PC-9 (cell line): ENCODE measurements at places on chromosomes 11 and 22. TPM values are rescaled to one million over a fixed set of nuclear protein-coding genes. Genes with fewer than 3 reads are reported as not detected.

- peak overlapping the region; percentile 97 for H3K4me3 ChIP-seq
- H3K27me3 ChIP-seq = no peaks in the 10 kb centered on the region
- no peak overlapping the region for H3K27ac ChIP-seq
- no peaks in the 10 kb centered on the region; the same call in 1 of the 2 replicates for H3K36me3 ChIP-seq
- DNase-seq = no peak
- H3K4me1 ChIP-seq = peaks cover 13% of the 10 kb centered on the region
Observed at GRCh38 chr22:23749841-23750301, 1.0 kb downstream of the ZNF70 start.

GRCh38 chr22:30416403-30416802 is 9.2 kb upstream of the MTFP1 start:
- peaks cover 51% of the 10 kb centered on the region for H3K4me1 ChIP-seq
- no peaks in the 10 kb centered on the region for H3K27me3 ChIP-seq
- no peak for DNase-seq
- peak overlapping the region; percentile 40 for H3K27ac ChIP-seq
- H3K36me3 ChIP-seq = peaks cover 64% of the 10 kb centered on the region
- H3K4me3 ChIP-seq = no peak overlapping the region

DNA sequence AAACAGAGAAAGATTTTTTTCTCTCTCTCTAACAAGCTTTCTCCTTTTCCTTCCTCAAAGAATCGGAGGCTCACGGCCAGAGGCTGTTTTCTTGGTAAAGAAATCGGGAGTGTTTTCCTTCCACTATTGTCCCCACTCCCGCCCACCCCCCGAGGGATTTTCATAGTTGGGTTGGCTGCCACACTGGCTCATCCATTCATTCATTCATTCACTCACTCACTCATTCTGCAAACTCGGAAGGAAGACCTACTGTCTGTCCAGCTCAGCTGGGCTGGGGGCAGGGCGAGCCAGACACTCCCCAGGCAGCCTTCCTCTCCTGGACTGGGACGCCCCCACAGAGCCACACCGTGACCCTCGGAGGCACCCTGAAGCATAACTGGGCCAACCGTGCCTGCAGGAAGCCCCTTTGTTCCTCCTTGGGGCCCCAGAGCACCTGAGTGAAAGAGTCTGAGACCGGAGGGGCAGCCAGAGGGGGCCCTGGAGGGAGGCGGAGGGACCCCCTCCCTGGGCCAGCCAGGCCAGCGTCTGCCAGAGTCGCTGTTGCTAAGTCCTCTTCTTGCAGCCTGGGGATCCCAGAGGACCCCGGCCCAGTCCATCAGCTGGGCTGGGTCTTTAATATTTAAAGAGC is 17.0 kb downstream of the CDKN1C start:
- no peak overlapping the region for H3K4me3 ChIP-seq
- no peaks in the 10 kb centered on the region for H3K4me1 ChIP-seq

DNA sequence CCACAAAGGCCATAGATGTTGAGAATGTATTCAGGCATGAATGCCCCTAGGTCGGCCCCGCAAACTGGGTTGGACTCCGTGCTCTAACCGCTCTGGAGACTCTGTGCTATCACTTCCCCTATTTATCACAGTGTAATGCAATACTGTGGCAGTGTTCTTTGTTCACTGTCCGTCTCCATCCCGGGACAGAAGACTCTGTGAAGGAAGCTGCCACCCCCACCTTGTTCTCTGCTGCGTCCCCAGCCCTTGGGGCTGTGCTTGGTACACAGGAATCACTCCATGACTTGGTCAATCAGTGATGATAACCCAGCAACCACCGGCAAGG is 57.6 kb downstream of the TSPAN18 start:
- no peaks in the 10 kb centered on the region for H3K36me3 ChIP-seq
- DNase-seq = no peak
- H3K4me3 ChIP-seq = no peak overlapping the region
- H3K27me3 ChIP-seq = peaks cover 56% of the 10 kb centered on the region
- no peak overlapping the region for H3K27ac ChIP-seq

DNA sequence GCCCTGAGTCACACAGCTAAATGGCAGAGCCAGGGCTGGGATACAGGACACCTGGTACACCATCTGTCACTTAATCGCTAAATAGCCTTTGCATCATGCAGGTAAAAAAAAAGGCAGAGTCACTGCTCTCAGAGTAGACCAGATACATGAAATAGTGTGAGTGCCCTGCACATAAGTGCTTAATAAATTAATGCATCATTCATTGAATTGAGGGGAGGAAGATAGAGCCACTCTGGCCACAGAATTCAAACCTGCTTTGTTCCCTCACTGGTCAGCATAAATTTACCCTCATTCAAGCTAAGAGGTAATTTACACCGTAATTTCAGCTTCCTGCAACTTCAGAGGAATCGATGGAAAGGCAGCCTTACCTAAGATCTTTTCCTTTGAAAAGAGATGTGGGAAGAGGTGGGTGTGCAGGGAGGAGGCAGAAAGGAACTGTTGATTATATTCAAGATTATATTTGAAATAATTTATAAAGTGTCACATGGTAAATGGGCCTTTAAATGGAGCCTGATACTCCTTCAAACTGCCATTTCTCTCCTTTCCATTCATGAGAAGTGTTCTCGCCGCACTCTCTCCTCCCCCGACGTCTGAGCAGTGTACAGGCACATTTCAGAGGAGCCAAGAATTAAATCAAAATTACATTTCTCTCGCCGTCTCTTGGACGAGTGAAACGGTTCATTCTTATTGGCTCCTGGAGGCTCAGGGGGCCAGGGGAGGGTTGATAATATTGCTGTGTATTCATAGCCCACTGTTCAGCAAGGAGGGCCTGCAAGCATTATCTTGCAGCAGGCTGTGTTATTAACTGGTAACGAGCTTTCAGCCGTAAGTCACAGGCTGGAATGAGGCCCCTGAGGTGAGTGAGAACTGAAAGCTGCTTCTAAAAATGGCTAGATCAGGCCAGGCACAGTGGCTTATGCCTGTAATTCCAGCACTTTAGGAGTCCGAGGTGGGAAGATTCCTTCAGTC is 52.2 kb upstream of the HMGXB4 start:
- H3K4me3 ChIP-seq = no peak overlapping the region
- H3K27ac ChIP-seq = no peak overlapping the region
- no peaks in the 10 kb centered on the region for H3K36me3 ChIP-seq

DNA sequence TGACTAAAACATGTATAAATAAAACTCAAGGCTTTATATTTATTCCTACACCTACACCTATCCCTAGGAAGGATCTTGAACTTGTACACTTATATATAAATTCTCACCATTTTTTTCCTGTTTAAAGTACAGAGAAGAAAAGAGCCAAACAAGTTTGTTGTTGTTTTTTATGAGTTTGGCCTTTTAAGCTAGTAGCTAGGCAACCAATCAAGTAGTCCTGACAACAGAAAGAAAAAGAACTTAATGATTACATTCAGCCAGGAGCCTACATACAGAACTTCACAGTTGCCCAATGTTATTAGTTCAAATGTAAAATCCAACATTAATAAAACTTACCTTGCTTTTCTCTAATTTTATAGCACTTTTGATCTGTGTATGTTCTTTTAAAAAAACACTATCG is 316.2 kb downstream of the SOX6 start:
- no peak overlapping the region for H3K27ac ChIP-seq
- H3K4me1 ChIP-seq = no peaks in the 10 kb centered on the region
- no peaks in the 10 kb centered on the region for H3K27me3 ChIP-seq
- no peaks in the 10 kb centered on the region for H3K36me3 ChIP-seq
- no peak overlapping the region for H3K4me3 ChIP-seq
- no peak for DNase-seq

- no peak overlapping the region for H3K4me3 ChIP-seq
- peak; percentile 51 for DNase-seq
- H3K36me3 ChIP-seq = no peaks in the 10 kb centered on the region
- H3K4me1 ChIP-seq = no peaks in the 10 kb centered on the region
- H3K27me3 ChIP-seq = no peaks in the 10 kb centered on the region
Observed at GRCh38 chr11:85595285-85595884, 31.8 kb downstream of the DLG2 start.

DNA sequence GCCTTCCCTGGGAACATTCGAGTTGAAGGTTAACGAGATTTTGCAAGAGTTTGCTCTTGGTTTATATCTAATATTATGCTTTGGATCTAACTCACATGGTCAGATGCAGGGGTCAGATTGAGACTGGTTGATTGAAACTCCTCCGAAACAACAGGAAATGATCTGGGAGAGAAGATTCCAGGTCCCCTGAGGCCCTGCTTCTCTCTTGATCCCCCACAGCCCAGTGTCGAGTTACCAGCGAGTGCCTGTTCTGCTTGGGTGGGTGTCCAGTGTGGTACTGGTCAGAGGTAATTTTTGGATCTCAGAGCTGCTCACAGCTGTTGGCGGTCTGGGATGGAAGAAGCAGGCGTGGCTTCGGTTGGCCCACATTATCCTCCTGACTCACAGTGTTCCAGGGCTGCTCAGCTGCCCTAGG is 9.2 kb downstream of the FBLN1 start:
- H3K27ac ChIP-seq = no peak overlapping the region
- no peak for DNase-seq
- H3K4me1 ChIP-seq = peaks cover 43% of the 10 kb centered on the region
- H3K27me3 ChIP-seq = no peaks in the 10 kb centered on the region

GRCh38 chr11:68010090-68011041 is at the start of gene ALDH3B1:
TSS of gene ALDH3B1 (plus strand) at chr11:68010327. CDS start at chr11:68015298, 4,971 bp downstream.
- peak; percentile 98 for DNase-seq
- no peaks in the 10 kb centered on the region for H3K27me3 ChIP-seq
- peaks cover 69% of the 10 kb centered on the region for H3K4me1 ChIP-seq
- H3K4me3 ChIP-seq = peak within 1 kb of the TSS; percentile 59
- no peaks in the 10 kb centered on the region for H3K36me3 ChIP-seq

DNA sequence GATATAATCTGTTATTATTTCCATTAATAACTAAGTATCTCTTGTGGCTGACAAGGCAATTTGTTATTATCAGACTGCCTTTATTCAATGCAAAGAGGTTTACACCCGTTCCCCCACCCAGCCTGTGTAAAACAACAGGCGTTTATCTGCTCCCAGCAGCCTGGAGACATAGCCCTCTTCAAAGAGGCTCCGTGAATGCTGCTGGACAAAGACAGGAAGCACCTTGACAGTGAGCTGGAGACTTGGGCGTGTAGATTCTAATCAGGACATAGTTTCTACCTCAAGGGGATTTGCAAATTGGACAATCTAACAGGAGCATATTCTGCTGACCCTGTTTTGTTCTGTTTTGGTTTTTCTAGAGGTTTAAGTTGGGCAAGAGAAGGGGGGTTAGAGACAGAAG is 733.0 kb upstream of the KIRREL3 start:
- H3K36me3 ChIP-seq = no peaks in the 10 kb centered on the region
- H3K4me3 ChIP-seq = no peak overlapping the region
- no peaks in the 10 kb centered on the region for H3K4me1 ChIP-seq
- no peak overlapping the region for H3K27ac ChIP-seq
- H3K27me3 ChIP-seq = no peaks in the 10 kb centered on the region
- DNase-seq = no peak

DNA sequence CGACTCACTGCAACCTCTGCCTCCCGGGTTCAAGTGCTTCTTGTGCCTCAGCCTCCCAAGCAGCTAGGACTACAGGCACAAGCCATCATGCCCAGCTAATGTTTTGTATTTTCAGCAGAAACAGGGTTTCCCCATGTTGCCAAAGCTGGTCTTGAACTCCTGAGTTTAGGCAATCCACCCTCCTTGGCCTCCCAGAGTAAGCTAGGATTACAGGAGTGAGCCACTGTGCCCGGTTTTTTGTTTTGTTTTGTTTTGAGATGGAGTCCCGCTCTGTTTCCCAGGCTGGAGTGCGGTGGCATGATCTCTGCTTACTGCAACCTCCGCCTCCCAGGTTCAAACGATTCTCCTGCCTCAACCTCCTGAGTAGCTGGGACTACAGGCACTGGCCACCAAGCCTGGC is 41.0 kb downstream of the CELF1 start:
- H3K27ac ChIP-seq = peak overlapping the region; percentile 80
- H3K4me3 ChIP-seq = no peak overlapping the region
- DNase-seq = no peak
- peaks cover 62% of the 10 kb centered on the region for H3K4me1 ChIP-seq
- H3K27me3 ChIP-seq = no peaks in the 10 kb centered on the region

- H3K27ac ChIP-seq = no peak overlapping the region
- no peak for DNase-seq
- no peaks in the 10 kb centered on the region for H3K36me3 ChIP-seq
- H3K27me3 ChIP-seq = no peaks in the 10 kb centered on the region
- H3K4me3 ChIP-seq = no peak overlapping the region
Observed at GRCh38 chr11:70628176-70628854, 230.0 kb downstream of the CTTN start.

GRCh38 chr22:38881464-38881871 is 9.5 kb upstream of the CBX6 start:
- H3K36me3 ChIP-seq = no peaks in the 10 kb centered on the region
- no peak overlapping the region for H3K4me3 ChIP-seq
- peaks cover 26% of the 10 kb centered on the region for H3K4me1 ChIP-seq
- no peak for DNase-seq
- H3K27ac ChIP-seq = no peak overlapping the region

DNA sequence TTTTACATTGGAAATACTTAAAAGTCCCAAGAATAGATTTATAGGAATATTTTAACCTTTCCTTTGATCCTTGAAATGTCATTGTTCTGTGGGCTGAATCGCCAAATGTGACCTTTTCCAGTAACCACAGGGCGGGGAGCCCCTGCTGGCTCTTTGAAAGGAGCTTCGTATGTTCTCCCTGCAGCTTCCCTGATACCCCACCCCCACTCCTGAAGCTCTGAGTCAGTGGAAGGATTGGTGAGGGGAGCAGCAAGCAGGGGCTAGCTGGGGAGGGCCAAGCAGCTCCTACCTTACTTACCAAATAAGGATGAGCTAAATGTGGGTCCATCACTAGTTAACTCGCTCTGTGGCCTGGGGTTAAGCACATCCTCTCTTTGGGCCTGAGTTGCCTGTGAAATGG is 87.7 kb downstream of the CHST1 start:
- H3K4me3 ChIP-seq = no peak overlapping the region
- H3K36me3 ChIP-seq = no peaks in the 10 kb centered on the region
- H3K27ac ChIP-seq = no peak overlapping the region
- DNase-seq = no peak
- H3K4me1 ChIP-seq = no peaks in the 10 kb centered on the region

The OR10G7 gene
- not detected in 2 replicates for total RNA-seq

The SLC25A18 gene
- total RNA-seq = 0.48 and 0.57 TPM in 2 replicates

The NCAM1 gene
- total RNA-seq = 0.33 and 1.0 TPM in 2 replicates

The GAB4 gene
- not detected in 2 replicates for total RNA-seq

The RAPSN gene
- 5.4 and 7.3 TPM in 2 replicates for total RNA-seq

The TMEM138 gene
- 32.5 and 46.1 TPM in 2 replicates for total RNA-seq

The SYT9 gene
- total RNA-seq = not detected in 2 replicates

The CCDC179 gene
- total RNA-seq = not detected in 2 replicates

The OR6A2 gene
- 0.48 TPM in 1 of 2 replicates, not detected in the other for total RNA-seq

The MISFA gene
- 5.8 and 7.9 TPM in 2 replicates for total RNA-seq
